ENCODE measurements at places on chromosomes 7 and 10.

DNA sequence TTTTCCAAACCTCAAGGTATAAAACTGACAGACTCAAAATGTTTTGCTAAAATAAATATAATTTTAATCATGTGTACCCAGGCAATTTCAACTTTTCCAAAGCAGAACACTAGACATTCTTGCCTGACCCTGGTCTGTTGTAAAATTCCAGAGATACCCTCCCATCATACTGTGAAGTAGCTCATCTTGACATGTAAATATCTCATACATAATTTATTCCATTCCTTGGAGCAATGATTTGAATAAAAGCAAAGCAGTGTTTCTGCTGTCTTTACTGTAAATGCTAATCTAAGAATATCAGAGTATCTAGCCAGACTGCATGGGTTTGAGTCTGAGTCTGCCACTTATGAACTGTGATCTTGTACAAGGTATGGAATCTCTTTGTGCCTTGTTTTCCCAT lies 68.9 kb downstream of the TES start:
- no peak for DNase-seq

GRCh38 chr10:62492012-62492869 lies 118.1 kb downstream of the ZNF365 start:
- no peak for DNase-seq

DNA sequence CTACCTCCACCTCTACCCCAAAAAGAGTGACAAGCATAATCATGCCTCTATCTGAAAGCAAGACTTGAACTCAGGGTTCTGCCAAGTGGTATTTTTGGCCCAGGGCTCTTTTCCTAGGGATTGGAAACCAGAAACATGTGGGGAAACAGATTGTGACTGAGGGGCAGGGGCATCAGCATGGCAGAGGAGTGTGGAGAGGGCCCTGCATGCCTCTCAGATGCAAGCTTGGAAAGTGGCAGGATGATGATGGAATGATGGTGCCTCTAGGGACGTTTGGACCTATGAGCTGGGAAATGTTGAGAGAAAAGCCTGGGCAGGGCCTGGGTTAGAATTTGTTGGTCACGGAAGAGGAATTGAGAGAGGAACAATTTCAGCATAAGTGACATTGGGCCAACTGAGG lies 78.4 kb upstream of the LEP start:
- no peak for DNase-seq

- no peak for DNase-seq
Observed at GRCh38 chr7:1290679-1291356, 58.1 kb downstream of the UNCX start.

DNA sequence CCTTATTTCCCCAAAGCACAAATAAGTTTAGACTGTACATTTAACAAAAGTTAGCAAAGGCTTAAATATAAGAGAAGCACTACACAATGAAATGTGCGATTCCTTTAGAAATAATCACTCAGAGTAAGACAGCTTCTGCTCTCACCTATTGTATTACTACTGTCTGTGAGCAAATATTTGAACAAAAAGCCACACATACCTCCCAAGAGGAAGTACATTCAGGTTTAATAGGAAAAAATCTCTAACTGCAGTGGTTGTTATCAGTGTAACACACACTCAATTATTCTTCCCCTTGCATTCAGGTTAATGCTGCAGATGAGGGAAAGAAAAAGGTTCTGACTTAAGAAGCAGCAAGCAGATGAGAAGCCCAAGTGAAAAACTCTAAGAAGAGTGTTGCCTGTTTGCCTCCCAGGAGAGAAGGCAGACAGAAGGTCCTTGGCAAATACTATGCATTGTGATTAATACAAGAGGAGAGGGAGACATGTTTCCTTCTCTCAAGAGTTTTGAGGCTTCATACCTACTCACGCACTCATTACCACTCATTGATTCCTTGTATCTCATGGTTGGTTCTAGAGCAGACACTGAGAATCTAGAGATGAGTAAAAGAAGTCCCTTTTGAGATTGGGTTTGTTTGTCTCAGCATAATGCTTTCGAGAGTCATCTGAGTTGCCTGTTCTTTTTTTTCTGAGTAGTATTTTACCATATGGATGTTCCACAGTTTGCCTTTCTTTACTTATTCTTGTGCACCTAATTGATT lies 13.6 kb downstream of the GIMAP4 start:
- DNase-seq = no peak

GRCh38 chr7:128914566-128915151 lies 4.2 kb upstream of the KCP start:
- no peak for DNase-seq

- no peak for DNase-seq
Observed at GRCh38 chr7:20350518-20350951, 19.8 kb downstream of the ITGB8 start.

GRCh38 chr7:138434597-138435019 lies 25.5 kb upstream of the TRIM24 start:
- DNase-seq = no peak

- DNase-seq = no peak
Observed at GRCh38 chr10:89476150-89476549, 59.2 kb downstream of the SLC16A12 start.

DNA sequence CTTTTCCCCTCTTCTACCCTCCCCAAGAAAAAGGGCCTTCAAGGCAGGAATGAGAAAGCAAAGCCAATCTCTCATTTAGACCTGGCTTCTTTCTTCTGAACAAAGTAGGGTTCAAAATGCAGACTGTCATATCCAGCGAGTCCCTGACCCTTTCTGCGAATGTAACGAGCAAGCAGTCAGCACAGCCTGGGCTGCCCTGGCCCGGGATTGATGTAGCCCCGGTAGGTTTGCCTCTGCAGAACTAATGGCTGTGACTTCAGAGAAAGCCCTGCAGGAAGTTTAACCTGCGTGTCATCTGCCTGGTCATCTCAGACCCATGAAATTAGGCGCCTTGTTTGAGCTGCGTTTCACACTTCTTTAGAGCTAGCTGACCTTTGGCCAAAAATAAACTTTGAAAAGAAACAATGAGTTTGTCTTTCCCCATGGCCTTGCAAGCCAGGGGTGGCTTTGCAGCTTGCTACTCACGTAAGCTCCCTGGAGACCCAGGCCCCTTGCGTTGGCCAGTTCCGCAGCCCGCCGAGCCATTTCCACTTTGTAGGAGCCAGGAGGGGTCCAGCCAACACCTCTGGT lies 36.4 kb downstream of the HABP2 start:
- no peak for DNase-seq

DNA sequence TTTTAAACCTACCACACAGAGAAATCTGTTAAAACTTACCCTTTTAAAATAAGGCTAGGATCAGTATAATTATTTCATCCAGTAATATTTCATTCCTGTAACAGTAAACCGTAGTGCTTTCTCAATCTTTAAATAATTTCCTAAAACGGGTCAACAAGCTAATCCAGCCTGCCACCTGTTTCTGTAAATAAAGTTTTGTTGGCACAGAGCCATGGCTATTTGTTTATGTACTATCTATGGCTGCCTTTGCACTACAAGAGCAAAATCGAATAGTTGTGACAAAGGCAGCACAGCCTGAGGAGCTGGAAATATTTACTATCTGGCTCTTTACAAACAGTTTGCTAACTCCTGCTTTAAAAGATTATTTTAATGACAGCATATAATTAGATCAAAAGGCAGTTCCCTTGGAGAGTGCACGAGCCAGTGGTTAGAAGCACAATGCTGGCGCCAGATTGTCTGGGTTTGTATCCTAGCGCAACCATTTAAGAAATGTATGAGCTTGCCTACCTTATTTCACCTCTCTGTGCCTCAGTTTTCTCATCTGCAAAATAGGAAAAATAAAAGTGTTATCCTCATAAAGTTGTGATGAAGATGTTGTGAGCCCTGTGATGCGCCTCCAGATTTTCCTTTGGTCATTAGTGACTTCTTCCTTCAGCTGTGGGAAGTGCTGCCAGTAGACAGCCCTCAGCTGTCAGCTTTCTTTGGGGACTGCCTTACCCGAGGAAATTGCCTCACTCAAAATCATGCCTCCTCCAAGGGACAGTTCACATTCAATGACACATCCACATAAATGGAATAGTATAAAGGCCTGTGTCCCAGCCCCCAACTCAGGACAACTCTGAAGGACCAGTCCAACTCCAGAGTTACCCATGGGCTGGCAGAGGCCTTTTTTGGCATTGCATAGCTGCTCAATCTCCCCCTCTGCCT lies 11.8 kb upstream of the MIOS start:
- no peak for DNase-seq

- DNase-seq = no peak
Observed at GRCh38 chr10:85608706-85609105, 757.9 kb downstream of the GRID1 start.

- no peak for DNase-seq
Observed at GRCh38 chr10:112769611-112770370, 180.3 kb upstream of the TCF7L2 start.

DNA sequence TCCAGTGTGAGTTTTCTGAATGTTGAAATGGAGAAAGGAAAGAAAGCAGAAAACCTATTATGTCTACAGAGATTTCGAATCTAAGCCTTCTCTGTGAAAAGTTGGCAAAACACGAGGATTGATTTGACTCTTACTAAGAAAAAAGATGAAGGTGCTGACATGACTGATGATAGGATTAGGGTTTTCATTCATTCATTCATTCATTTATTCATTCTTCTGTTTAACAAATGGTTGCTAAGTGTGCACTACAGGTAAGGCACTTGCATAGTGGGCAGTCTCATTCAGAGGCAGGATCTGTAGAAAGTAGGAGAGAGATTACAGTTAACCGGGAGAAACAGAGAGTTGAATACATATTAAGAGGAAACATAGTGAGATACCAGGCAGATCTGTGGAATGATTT lies 137.1 kb downstream of the ZNF365 start:
- DNase-seq = no peak

DNA sequence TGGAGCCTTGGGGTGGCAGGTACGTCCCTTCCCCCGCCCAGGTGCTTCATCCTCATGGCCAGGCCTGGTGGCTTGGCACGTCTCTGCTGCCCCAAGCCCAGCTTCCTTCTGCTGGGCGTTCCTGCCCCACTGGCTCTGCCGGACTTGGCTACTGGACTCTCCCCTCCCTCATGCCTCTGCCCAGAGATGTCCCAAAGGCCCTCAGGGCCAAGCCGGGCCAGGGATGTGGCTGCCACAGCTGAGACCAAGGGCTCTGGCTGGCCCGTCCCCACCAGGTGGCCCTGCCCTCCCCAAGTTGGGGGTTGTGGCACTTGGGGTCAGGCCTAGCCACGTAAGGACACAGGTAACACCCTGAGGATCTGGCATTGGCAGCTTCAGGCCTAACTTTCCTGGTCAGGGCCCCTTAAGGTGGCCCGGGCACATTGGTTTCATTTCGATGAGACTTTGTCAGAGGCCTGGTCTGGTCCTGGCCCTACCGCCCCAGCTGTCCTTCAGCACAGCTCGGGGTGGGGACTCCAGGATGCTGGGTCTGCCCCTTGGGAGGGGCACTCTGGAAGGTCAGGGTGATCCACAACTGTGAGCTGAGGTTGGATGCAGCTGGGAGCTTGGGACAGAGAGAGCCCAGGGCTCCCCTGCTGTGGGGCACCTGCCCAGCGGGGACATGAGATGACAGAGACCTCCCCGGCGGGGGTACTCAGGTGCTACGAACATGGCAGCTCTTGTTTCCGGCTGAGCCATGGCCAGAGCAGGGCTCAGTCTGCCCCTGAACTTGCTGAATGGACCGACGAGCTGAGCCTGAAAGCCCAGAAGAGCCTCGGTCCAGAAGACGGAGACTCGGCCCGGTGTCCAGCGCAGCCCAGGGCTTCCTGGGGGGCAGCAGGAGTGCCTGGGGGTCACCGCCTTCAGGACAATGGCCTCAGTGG lies 2.9 kb downstream of the BHLHA15 start:
- DNase-seq = no peak

DNA sequence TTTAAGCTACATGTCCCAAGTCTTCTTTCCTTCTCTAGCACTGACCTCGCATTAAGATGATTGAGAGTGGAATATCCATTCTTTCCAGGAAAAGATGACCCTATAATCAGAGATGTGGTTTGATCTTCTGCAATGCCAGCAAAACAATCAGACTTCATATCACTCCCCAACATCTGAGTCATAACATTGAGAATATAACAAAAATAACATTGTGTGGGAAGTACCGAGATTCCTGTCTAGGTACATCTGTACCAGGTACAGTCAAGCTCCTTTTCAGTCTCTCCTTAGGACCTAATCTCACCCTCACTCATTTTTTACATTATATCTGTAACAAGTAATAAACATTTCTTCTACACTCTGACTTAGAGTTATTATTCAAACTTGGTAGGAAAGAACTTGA lies 201.6 kb downstream of the LRRTM3 start:
- DNase-seq = no peak

DNA sequence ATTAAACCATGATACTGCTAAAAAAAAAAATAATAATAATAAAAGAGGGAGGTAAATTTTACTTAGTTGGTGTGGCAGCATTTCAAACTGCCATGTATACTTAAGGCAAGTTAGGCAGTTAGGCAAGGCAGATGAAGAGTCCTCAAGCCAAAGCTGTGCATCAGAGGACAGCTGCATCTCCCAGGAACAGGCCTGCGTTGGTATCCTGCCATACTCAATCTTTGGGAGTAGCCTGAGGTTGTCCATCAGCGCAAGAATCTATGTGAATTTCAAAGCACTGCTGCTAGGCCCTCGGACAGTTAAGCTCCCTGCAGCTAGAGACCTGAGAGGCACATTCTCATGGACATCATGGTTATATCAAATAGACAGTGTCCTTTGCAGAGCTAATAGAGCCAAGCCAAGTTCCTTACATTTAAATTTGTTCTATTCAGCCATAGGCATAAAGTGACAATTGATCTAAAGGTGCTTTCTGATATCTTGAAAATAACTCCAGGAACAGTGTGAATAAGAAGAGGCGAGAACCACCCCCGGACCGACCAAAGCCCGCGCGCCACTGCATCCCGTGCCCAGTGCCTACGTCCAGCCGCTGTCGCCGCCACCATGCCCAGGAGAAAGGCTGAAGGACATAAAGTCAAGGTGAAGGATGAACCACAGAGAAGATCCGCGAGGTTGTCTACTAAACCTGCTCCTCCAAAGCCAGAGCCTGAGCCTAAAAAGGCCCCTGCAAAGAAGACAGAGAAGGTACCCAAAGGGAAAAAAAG lies 310.6 kb downstream of the SEMA3D start:
- DNase-seq = no peak

DNA sequence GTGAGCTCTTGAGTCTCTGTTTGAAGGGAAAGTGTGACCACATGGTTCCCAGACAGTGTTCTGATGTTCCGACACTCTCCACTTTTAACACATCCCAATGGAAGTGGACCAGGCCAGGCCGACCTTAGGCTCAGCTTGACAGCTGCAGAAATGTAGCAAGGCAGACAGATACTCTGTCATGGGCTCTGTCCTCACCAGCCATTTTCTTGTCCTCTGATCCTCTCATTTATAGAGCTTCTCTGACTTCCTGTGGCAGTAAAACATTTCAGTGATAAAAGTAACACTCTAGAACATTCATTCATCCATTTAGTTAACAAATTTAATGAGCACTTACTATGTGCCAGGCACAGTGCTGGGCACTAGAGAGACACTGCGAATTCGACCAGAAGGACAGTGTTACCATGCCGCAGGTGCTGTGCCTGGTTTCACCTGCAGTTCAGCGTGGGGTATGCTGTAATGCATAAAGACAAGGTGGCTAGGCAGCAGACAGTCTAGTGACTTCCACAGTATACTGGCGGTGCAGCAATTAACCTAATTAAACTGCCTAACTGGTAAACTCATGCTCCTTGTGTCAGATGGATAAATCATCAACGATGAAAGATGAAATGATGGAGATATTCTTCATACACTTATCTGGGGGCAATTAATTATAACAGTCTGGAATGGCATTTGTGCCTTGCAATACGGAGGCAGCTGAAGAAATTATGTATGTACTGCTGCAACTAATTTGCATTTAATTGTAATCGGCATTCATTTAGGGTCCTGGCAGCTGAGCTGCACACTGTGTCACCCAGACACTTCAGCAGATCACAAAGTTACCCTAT lies 188.1 kb downstream of the NRP1 start:
- no peak for DNase-seq

Measured in activated CD8-positive, alpha-beta memory T cell treated with anti-CD3 and anti-CD28 coated beads for 48 hours (primary cell).